ENCODE measurements at places on chromosomes 6 and 20.

GRCh38 chr6:73264446-73264845, 1.4 kb upstream of the KHDC1 start:
- no peak for DNase-seq

DNA sequence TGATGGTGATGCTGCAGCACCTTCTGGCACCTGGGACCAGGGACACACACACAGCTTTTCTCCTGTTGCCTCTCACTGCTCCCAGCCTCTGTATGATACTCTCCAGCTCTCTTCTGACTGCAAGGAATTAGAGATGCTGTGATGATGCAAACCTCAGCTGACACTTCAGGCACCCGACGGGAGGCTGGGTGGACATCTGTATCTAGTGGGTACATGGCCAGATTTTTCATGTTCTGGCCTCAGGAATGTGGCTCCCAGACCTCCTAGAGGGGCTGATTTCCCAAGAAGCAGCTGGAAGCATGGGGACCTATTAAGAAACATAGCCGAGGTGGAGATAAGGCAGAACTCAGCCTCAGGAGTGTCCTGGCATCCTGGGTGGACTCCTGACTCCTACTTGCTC, 6.8 kb upstream of the EPB41L1 start:
- DNase-seq = no peak

GRCh38 chr6:45417436-45417835, 39.7 kb upstream of the SUPT3H start:
- no peak for DNase-seq

DNA sequence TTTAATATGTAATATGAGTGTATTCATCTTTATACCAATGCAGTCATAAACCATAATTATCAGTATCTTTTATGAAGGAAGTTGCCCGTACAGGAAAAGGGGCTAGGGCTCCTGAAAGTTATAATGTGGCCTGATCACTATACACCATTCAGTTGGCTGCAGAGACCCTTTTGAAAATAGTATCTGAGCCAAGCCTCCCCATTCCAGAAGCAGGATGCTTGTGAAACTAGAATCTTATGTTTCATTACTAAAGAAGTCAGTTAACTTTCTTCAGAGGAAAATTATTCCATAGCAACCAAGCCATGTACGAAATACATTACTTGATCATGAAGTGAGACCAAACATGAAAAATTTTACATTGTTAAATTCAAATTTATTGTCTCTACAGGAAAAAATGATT, 251.5 kb upstream of the TCF21 start:
- DNase-seq = no peak

DNA sequence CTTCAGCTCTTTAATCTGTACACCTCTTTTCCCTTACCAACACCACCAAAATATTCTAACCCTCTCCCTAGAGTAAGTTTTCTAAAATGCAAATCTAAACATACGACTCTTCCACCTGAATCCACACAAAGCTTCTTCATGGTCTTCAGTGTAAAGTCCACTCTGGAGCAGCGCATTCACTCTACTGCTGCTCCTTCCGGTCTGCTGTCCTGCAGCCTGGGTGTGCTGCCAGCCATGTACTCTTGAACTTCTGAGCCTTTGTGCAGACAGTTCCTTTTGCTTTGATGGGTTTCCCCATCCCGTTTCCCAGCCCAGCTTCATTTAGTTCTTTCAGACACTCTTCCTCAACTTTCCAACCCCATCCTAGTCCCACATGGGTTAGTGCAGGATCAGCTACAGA, 108.7 kb upstream of the SGK1 start:
- DNase-seq = no peak

Data from kidney epithelial cell (primary cell).